Activated naive CD8-positive, alpha-beta T cell treated with anti-CD3 and anti-CD28 coated beads, Interleukin-2, amount 50 U/mL, for 24 hours (primary cell): ENCODE measurements at places on chromosomes 13 and 19.

DNA sequence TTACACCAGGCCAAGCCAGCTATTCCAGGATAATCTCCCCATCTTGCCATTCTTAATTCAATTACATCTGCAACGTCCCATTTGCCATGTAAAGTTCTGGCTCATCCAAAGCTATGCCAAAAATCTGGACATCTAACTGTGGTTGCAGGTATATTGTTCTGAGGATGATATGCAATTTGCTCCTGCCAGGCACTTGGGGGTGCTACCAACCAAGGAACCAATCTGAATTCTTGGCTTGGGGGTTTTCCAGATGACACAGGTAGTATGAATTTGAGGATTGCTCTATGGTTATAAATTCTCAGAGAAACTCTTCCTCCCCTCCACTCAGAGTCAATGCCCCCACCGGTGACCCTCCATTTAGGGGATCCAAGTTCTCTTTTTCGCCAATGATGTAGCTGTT, 33.0 kb downstream of the CRYL1 start:
- DNase-seq, result peak; percentile 44

DNA sequence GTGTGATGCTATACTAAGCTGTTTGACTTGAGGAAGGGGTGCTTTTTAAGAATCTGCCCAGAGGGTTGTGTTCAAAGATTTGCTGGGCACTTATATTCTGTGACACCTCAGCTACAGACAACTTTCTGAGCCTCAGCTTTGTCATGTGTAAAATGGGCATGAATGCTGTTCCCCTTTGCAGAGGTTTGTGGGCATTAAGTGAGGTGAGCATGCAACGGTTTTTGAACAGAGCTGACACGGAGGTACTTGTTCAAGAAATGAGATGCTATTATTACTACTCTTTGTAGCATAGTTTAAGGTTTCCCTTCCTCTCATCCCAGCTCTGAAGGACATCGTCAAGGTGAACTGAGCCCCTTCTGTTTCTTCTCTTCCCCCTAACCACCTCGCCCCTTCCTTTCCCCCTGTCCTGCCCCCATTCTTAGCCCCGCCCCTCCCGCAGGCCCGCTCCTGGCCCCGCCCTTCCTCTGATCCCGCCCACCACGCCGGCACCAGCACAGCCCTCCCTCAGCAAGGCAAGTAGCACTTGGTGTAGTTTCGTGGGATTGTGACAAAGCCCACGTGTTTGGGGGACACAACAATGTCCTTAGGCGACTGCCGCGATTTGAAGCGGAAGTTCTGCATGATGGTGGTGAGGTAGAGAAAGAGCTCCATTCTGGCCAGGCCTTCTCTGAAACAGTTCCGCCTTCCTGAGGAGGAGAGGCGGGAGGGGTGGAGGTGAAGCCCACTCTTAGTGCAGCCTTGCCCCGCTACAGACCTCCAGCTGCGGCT, 26.1 kb upstream of the CYP2A7 start:
- DNase-seq, result peak; percentile 65

GRCh38 chr19:17766543-17767131, 15.4 kb downstream of the FCHO1 start:
- DNase-seq, result peak; percentile 59

- peak; percentile 68 for DNase-seq
Observed at GRCh38 chr13:27379694-27380641, 44.5 kb upstream of the GTF3A start.

- no peak for DNase-seq
Observed at GRCh38 chr13:45786293-45786920, 65.1 kb downstream of the SIAH3 start.

DNA sequence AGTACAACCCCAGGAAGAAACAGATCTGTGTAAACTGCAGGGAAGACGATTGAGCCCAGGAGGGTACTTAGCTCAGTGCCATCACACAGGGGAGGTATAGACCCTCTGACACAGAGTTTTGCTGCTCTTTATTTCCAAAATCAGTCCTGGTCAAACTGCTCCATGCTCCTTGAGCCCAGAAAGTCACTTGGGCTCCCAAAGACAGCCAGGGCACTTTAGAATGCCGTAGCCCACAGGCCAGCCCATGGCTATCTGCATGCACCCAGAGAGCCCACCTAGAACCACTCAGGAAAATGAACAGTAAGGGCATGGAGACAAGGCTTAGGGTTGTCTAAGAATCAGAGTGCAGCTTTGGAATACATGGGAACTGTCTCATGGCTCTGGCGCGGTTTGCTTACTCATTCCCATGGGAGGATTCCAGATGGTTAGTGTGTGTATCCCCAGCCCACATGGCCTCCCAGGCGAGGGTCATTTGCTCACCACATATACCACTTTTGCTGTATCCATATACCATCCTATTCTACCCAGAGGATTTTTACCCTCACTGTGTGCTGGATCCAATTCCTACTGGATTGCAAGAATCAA, 14.7 kb upstream of the PDCD5 start:
- DNase-seq, result no peak

DNA sequence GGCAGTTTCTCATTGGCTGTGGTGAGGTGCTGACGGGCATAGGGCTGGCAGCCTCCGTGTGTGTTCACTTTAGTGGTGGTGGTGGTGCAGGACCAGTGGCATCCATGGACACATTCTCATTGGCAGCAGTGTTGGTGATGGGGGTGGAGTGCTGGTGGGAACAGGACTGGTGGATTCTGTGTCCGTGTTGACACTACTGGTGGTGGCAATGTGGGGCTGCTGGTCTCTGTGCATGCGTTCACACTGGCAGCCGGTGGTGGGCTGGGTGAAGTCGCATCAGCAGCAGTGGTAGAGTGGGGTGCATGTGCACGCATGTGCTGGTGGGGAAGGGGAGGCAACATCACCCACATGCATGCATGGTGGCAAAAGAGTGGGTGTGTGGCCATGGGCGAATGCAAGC, 1471.4 kb upstream of the PCDH20 start:
- DNase-seq, result no peak

- DNase-seq, result no peak
Observed at GRCh38 chr19:16175954-16176353, 2.6 kb upstream of the CIB3 start.

- DNase-seq, result no peak
Observed at GRCh38 chr19:13189600-13189999, 39.4 kb downstream of the IER2 start.

GRCh38 chr19:18697680-18698079, 14.2 kb downstream of the CRTC1 start:
- DNase-seq, result no peak

DNA sequence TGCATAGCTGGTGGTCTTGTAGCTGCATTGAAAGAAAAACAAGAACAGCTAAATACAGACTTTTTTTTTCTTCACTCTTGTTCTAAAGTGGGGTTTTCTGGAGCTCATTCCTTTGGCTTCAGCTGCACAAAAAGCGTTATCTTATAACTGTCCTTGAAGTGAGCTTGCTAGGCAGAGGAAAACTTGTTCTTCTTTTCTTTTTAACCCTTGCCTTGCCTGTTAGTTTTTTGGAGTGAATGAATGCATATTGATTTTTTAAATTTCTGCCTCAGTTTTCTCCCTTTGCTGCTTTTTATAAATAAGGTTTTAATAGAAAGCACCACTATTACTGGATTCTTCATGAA, 1.5 kb downstream of the ZNF765 start:
- DNase-seq, result no peak

- DNase-seq, result no peak
Observed at GRCh38 chr19:48417421-48417820, 24.0 kb downstream of the GRIN2D start.

DNA sequence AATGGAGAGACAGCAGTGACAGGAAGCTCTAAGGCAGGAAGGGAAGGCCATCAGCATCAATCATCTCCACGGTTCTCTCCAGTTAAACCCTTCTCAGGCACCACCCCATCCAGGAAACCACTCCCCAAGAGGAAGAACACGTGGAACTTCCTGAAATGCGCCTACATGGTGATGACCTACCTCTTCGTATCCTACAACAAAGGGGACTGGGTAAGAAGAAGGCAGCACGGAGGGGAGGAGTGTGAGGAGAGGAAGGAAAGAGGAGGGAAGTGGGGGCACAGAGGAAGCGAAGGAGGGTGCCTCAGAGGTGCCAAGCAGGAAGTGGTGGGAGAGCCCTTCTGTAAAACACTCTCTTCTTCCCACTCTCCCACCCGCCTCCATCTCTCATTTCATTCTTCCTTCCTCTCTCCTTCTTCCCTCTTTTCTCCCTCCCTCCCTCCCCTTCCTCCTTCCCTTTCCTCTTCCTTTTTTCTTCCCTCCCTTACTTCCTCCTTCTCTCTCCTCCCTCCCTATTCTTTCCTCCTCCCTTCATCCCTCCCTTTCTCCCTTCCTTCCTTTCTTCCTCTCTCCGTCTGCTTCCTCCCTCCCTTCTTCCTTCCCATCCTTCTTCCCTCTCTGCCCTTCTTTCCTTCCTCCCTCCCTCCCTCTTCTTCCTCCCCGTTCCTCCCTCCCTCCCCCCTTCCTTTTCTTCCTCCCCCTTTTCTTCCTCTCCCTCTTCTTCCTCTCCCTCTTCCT, 12.6 kb downstream of the ZSCAN5A start:
- DNase-seq, result no peak

GRCh38 chr19:39052243-39052746, 19.9 kb upstream of the FBXO27 start:
- DNase-seq, result peak; percentile 75

DNA sequence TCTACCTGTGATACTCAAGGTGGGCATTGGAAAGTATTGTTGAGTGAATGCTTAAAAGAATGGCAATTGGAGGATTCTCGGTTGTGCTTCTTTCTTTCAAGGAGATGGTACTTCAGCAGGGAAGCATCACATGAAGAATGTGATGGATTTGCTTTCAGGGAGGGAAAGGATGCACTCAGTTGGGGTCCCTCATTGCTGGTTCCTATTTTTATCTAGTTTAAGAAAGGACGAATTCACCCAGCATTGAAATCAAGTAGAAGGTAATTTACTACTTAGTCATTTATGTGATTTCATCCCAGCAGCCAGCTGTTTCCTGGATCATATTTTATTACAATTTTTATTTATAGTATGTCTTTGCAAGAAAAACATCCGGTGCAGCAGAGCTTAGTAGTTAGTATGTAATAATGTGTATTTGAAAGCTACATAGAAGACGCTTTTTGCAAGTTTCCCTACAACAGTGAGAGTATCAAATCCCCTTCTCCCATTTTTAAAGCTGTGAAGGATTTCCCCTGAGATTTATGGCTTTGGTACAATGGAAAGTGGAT, 417.9 kb downstream of the GPC5 start:
- DNase-seq, result no peak

DNA sequence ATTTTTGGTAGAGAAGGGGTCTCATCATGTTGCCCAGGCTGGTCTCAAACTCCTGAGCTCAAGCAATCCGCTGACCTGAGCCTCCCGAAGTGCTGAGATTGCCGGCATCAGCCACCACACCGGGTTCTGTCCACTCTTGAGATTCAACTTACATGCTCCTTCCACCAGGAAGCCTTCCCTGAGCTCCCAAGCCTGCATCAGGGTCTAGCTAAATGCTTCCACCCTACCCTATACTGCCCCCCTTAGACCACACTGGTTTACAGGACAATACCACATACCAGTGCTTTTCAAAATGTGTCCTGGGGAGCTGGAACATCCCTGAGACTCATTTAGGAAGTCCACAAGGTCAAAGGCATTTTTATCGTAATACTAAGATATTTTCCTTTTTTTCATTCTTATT, 15.1 kb upstream of the CACNG8 start:
- no peak for DNase-seq

GRCh38 chr13:93238711-93239110, 12.1 kb downstream of the GPC6 start:
- DNase-seq, result no peak

DNA sequence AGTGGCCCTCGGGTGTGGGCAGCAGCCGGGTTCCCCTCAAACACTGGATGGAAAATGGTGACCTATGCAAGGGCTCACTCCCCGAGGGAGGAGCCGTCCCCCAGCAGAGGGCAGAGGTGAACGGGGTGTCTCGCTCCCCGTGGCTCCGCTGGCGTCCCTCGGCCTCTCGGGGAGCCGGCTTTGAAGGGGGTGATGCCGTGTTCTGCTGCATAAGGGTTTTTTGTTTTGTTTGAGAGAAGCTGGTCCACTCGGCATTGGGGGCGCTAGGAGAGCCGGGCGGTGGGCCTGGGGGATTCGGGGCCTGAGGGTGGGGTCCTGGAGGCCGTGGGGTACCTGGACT, 4.0 kb downstream of the EFNA2 start:
- DNase-seq, result no peak

DNA sequence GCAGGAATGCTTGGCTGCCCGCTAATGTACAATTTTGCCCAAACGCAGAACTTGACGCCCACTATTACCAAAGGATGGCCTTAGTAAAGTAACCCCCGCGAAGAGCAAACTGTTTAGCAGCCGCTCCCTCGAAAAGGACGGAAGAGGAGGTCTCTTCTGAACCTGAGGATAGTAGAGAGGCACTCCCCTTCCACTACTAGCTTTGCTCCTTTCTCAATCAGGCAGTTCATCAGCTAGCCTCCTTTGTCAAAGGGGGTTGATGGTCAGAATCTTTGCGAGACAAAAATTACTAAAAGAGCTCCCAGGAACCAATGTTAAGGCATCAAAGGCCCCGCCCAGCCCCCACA, 534 bp downstream of the CAB39L start:
- no peak for DNase-seq

GRCh38 chr13:78934336-78934735, 275.4 kb upstream of the OBI1 start:
- no peak for DNase-seq

GRCh38 chr19:41407271-41407670, 9.7 kb downstream of the BCKDHA start:
- no peak for DNase-seq
